ENCODE measurements at places on chromosomes 13 and 19. TPM values are rescaled to one million over a fixed set of nuclear protein-coding genes. Genes with fewer than 3 reads are reported as not detected.

ZNF557 gene
- total RNA-seq = 13.1 TPM

CYP2A6 gene
- not detected for total RNA-seq

KIR2DL4 gene
- total RNA-seq = not detected

MBD3L3 gene
- total RNA-seq = not detected

SPACA4 gene
- total RNA-seq = not detected

TEX29 gene
- total RNA-seq = not detected

KLF16 gene
- 12.6 TPM for total RNA-seq

DNA sequence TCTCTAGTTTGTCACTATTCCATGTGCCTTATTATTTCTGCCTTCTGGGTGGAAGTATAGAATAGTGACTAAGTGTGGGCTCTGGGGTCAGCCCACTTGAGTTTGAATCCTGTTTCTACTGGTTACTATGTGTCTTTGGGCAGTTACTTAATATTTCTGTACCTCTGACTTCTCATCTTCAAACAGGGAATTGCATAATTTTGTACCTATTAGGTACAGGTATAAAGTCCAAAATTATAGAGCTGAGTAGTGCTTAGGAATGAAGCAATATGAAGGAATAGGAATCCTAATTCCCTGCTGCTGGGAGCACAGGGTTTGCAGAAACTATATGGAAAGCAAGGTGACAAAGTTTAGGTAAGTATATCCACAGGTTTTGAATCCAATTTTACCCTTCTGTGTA lies 564.5 kb downstream of the GPC5 start:
- no peak for DNase-seq

DNA sequence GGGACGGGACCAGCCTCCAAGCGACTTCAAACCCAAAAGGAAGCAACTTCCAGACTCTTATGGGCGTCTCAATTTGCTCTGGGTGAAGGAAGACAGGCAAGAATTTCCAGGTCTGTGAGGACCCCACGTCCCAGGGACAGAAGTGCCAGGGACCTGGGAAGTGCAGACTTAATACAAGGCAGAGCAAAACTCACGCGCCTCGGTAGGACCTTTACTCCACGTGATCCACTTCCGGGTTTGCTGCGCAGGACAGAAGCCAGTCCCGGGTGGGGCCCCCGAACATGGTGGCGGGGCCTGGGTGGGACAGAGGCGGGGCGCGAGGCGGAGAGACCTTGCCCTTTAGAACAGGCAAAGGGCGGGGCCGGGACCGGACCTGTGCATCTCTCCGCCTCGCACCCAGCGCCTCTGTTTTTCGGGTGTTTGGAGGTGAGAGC lies 9.3 kb downstream of the ZNF611 start:
- DNase-seq = no peak

DNA sequence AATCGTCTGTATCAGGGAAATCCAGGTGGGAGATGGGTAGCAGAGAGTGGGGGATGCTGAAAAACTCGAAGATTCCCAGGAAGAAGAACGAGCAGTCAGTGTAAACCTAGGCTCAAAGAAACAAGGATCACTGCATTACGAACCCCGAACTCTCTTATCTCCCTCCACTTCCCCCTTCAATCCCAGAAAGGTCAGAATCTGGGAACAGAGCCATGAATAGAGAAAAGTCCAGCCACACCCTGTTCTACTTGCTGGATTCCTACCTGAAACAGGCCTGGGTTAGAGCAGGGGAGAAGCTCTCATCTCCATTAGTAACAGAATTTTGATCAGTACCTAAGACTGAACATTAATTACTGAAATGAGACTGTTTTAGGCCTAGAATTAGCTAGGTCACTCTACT lies 24.4 kb downstream of the EPSTI1 start:
- no peak for DNase-seq

- no peak for DNase-seq
These were observed 95.2 kb upstream of the CLDN10 start for GRCh38 chr13:95457294-95457693.
